PC-9 (cell line): ENCODE measurements at places on chromosomes 7 and 10. TPM values are rescaled to one million over a fixed set of nuclear protein-coding genes. Genes with fewer than 3 reads are reported as not detected.
A peak's percentile ranks its signal among the peaks of the same experiment; 100 is the strongest.

Gene GDF10
- total RNA-seq, result not detected in 2 replicates

Gene WIPF3
- 0.25 and 0.26 TPM in 2 replicates for total RNA-seq

Gene SLC13A1
- not detected in 2 replicates for total RNA-seq

Gene PDE6C
- total RNA-seq, result not detected in 2 replicates

Gene ACSM6
- not detected in 2 replicates for total RNA-seq

Gene FAM241B
- total RNA-seq, result 10.7 and 13.0 TPM in 2 replicates

Gene PWWP2B
- 16.9 and 20.6 TPM in 2 replicates for total RNA-seq

Gene PROSER2
- 66.6 and 87.5 TPM in 2 replicates for total RNA-seq

DNA sequence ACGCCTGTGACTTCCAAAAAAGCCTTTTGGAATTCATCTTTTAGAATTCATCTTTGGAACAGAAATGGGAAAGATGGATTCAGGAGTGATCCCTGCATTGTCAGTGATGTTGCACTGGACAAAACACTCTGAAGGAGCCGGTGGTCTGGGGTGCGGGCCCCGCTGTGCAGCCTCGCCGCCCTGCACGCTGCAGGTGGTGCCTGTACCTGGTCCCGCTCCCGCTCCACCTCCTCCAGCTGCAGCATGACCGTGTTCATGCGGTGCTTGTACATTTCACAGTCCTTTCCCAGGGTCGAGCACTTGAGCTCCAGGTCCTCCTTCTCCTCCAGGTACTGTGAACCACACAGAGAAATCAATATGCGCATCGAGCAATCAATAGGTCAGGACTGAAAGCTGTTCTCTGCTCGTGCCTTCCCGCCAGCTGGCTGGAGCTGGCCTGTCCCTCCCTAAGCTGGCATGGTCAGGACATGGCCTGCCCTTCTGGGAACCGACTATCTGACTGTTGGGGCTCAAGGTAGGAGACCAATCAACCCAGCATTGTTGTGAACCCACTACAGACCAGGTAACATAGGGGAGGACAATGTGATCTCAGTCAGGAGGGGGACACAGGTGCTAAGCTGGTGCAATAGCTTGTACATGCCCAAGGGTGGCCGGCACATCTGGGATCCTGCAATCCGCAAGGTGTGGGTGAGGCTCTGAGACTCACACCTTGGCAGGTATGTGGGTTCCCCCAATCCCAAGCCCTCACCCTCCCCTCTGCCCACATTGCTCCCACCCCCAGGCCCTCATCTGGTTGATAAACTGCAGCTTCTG, 93.8 kb upstream of the GNA12 start:
- DNase-seq, result no peak

- DNase-seq, result no peak
Observed at GRCh38 chr7:7490003-7490402, 45.7 kb downstream of the COL28A1 start.

DNA sequence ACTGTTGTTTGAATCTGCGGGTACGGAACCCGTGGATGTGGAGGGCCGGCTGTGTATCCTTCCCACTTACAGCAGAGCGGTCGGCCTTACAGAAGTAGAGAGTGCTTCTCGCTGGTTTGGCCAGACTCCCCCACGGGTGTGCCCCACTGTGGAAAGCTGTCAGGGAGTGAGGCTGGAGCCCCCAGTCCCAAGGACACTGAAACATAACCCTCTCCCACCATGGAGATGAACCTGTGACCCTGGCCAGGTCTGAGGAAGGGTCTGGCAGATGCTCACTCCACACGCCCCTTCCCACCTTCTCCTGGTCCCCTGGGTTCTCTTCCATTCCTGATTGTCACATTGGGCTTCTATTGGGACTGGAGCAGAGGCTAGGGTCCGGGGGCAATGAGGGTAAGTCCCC, 39.6 kb downstream of the TSPAN15 start:
- no peak for DNase-seq

DNA sequence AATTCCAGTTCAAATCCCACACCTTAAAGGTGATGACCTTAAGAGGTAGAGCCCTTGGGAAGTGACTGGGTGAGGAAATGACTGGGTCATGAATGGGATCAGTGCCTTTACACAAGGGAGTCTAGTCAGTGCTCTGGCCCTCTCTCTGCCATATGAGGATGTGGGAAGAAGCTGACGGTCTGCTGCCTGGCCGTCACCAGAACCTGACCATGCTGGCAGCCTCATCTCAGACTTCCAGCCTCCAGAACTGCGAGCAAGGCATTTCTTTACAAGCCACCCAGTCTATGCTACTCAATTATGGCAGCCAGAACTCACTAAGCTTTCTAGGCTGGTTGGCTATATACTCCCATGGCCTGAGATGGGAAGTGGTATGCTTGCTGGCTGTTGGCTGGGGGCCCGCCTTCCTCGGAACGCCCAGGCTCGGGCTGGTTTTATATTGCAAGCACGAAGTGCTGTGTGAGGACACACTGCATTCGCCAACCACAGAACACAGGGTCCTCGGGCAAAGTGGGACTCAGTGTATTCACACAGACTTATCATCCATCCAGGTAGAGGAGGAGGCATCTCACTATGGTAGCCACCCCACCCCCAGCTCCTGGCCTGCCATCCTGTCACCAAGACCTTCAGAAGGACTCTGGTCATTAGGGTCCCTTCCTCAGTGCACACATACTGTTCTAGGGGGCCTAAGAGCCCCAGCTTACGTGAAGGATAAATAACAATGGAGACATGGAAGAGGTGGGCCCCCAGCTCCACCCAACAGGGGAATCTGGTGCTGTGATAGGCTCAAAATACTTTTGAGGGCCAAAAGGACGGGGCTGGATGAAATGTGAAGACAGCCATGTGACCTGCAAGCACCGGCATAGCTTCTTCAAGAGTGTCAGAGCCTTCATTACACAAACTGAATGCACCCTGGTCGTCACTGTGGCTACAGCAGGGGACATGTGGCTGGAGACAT, 49.0 kb downstream of the ZRANB1 start:
- DNase-seq, result no peak

- DNase-seq, result no peak
Observed at GRCh38 chr10:61891906-61892585, 9.5 kb upstream of the ARID5B start.

- DNase-seq, result no peak
Observed at GRCh38 chr7:90424720-90425119, 21.5 kb downstream of the CLDN12 start.

GRCh38 chr7:127995881-127996215, 35.4 kb downstream of the LRRC4 start:
- no peak for DNase-seq

- DNase-seq, result no peak
Observed at GRCh38 chr10:131781076-131781475, 119.7 kb upstream of the PPP2R2D start.

- peak; percentile 82 for DNase-seq
Observed at GRCh38 chr10:77911535-77912123, 14.9 kb downstream of the DLG5 start.
